ENCODE measurements at places on chromosomes 16 and 17.

GRCh38 chr17:66753126-66753920 lies 81.6 kb upstream of the CACNG5 start:
- no peak for DNase-seq

DNA sequence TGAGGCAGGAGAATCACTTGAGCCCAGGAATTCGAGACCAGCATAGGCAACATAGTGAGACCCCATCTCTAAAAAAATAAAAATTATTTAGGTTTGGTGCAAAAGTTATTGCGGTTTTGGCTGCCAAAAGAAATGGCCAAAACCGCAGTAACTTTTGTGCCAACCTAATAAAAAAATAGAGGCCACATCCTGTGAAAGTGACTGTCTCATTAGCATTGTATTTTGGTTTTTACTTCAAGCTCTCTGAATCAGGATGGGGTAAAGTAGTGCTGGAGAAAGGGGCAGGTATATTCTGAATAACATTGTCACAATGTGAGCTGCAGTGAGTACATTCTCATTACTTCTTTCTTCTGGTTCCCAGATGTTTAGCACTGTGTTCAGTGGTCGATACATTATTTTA lies 36.0 kb downstream of the ATP6V0A1 start:
- DNase-seq, result no peak

DNA sequence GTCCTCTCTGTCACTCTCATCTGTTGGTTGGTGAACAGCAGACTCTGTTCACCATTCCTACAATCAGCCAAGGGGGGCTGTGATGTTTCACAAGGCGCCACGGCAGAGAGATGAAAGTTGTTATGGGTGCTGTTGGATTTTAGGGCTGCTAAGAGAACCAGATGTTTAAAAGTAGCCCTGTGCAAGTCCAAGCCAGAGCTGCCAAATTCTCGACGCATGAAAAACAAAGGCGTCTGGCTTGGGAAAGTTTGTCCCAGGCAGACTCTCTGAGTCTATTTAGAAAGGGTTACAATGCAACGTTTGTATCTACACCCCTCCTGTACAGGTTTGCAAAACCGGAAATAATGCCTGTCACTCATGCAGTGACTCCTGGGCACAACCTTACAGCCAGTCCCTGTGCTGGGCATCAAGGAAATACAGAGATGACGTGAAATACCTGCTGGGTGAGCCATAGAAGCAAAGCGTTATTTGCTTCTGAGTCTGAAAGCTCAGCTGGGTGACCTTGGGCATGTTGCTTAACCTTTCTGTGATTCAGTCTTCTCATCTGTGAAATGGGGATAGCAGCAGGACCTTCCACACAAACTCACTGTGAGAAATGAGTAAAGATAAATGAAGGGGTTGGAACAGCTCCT lies 74.8 kb downstream of the XYLT1 start:
- DNase-seq, result no peak

DNA sequence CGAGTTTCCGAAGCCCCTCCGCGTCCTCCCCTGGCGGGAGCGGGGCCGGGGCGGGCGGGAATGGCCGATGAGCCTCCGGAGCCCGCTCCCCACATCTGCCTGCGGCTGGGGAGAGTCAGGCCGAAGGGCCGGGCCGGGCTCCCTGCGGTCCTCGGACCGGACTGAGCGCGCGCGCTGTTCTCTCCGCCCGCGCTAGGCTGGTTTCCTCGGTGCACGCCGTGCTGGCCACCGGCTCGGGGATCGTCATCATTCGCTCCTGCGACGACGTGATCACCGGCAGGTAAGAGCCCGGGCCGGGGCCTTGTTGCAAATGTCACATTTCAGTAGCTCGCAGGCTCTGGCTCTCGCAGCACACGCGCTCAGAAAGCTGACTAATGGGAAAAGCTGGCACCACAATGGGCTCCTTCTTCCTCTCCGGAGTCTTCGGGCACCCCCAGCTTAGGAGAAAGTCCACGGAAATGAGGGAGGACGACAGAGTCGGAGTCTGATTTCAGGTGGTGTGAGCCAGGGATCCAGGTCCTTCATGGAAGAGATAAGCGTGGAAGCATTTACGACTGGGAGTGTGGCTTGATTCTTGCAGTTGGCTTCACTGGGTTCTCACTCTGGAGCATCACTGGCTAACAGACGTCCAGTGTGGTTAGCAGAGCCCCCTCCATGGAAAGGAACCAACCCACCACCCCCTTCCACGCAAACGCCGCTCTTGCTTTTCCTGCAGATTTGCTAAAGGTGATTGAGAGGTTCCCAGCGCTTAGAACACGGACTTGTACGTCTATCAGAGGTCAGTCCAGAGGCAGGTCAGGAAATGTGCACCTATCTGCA lies 715 bp downstream of the TLCD3A start:
- DNase-seq, result peak; percentile 37

DNA sequence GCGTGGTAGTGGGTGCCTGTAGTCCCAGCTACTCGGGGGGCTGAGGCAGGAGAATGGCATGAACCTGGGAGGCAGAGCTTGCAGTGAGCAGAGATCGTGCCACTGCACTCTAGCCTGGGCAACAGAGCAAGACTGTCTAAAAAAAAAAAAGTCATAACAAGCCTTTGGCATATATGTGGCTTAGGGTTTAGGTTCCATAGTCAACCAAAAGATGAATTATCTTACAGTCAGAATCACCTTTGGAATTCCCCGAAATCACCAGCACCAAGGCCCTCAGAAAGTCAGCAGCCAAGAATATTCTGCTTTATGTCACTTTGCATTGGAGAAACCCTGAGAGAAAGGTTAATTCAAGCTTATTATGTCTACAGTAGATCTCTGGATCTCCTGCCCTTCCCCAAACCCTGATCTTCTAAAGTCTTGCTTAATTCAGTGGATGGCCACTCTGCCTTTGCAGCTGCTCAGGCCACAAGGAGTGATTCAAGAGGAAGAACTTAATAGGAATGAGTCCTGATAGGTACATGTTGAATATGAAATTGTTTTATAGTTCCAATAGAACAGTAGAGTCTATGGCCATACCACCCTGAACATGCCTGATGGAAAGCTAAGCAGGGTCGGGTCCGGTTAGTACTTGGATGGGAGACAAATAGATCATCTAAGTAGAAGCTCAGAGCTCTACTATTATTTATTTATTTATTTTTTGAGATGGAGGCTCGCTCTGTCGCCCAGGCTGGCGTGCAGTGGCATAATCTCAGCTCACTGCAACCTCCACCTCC lies 196.0 kb upstream of the CACNG5 start:
- no peak for DNase-seq

- peak; percentile 80 for DNase-seq
Observed at GRCh38 chr16:84478172-84478947, 26.1 kb downstream of the MEAK7 start.

DNA sequence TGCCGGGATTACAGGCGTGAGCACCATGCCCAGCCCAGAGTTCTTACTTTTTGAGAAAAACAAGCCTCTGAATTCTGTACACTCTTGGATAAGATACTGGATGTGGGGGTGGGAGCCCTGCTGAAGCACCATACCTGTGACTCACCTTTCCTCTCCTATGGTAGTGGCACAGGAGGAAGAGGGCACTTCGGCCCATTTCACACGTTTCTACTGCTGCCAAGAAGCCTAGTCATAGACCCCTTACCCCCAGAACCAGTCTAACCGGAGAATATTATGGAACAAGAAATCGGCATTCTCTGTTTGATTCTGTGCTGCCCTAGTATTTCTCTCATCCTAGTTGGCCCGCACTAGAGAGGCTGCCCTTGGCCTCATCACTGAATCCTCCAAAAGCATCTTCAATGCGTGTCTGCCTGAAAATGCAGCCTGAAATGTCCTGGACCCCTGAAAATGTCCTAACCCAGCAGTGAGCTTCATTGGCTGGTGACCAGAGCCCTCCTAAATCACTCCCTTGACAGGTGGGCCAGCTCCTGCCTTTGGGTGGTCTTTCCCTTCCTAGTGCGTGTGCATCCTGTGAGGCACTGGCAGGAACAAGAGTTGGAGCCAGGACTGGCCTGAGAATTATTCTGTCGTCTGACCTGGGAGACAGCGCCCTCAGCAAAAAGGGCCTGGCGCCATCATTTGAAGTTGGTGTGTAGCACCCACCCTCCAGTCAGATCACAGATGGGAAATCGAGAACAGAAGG lies 37.9 kb downstream of the NDEL1 start:
- DNase-seq, result no peak

GRCh38 chr16:56691885-56692284 lies 9.6 kb downstream of the MT1X start:
- DNase-seq, result no peak

DNA sequence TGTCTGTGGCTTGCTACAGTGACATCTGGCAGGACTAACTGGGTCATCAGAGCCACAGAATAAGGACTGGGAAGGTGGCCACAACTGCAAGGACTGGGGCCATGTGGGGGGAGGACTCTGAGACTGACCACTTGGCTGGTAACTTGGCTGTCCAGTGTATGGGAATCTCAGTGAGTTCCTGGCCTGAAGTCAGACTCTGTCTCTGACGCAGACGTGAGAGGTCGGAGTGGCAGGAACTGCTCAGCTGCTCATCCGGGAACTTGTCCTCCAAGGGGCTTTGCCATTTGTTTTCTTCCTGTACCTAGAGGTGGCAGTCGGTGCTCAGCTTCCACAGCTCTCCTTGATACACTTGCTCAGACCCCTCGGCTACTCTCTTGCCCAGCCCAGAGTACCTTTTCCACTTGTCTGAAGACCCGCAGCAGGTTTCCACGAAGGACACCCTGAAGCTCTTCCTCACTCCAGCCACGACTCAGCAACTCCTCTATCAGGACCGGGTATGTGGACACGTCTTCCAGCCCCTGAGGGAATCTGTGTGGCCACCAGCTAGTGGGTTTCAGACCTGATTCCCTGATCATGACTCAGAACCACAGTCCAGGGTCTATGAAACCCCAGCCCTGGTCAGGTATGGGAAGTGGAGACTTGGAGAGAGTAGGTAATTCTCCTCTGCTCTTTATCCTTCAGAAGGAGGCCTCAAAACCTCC lies 7.3 kb upstream of the DPEP3 start:
- no peak for DNase-seq

- DNase-seq, result no peak
Observed at GRCh38 chr17:77371888-77372443, 231.2 kb downstream of the SEC14L1 start.

GRCh38 chr17:65533852-65534457 lies 27.5 kb downstream of the AXIN2 start:
- no peak for DNase-seq

DNA sequence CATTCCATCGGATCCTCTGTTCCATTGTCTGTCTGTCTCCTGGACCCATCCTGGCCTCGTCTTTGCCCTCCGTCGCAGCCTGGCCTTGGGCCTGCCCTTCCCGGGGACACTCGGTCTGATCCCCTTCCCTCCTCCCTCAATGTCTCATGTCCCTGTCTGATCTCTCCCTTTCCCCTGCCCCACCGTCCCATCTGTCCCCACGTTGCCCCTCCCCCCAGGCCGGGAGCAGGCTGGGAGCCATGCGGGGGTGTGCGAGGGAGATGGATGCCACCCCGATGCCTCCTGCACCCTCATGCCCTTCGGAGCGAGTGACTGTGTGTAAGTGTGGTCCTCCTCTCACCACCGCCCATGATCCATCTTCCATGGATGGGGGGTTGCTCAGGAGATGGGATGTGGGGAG lies 5.3 kb upstream of the ATP2A1 start:
- DNase-seq, result no peak

- no peak for DNase-seq
Observed at GRCh38 chr17:73427198-73427597, 115.4 kb upstream of the CDC42EP4 start.

- peak; percentile 36 for DNase-seq
Observed at GRCh38 chr16:67163164-67163998, 1.2 kb upstream of the HSF4 start.

All from astrocyte of the spinal cord (primary cell).